Skeletal muscle tissue (tissue), 5 donors: ENCODE measurements at places on chromosomes 13 and 19. TPM values are rescaled to one million over a fixed set of nuclear protein-coding genes. Genes with fewer than 3 reads are reported as not detected.

CD70 gene
- 1.0 TPM for total RNA-seq

IFI30 gene
- total RNA-seq = 3.7 TPM

ZNF480 gene
- total RNA-seq = 2.6 TPM

ZNF492 gene
- total RNA-seq = 1.0 TPM

PSG2 gene
- not detected for total RNA-seq

KXD1 gene
- 36.0 TPM for total RNA-seq

NCAN gene
- total RNA-seq = not detected

RAB3A gene
- total RNA-seq = 0.52 TPM

ACP7 gene
- not detected for total RNA-seq

ZNF665 gene
- 2.1 TPM for total RNA-seq

MYO1F gene
- total RNA-seq = 7.8 TPM

GTF2F2 gene
- 15.7 TPM for total RNA-seq

ZNF414 gene
- 4.2 TPM for total RNA-seq

RUBCNL gene
- total RNA-seq = 3.7 TPM

CBARP gene
- not detected for total RNA-seq

ZNF302 gene
- 16.2 TPM for total RNA-seq

PGLYRP1 gene
- total RNA-seq = 2.1 TPM

BEST2 gene
- total RNA-seq = not detected

SMIM24 gene
- not detected for total RNA-seq

PRTN3 gene
- total RNA-seq = 4.7 TPM

KLK4 gene
- total RNA-seq = not detected

CRX gene
- not detected for total RNA-seq

OLFM2 gene
- total RNA-seq = 18.8 TPM

TTC9B gene
- not detected for total RNA-seq

EFNA2 gene
- total RNA-seq = 1.0 TPM

LILRB4 gene
- total RNA-seq = 0.52 TPM

ZNF490 gene
- total RNA-seq = 5.2 TPM

PTH2 gene
- not detected for total RNA-seq

PSG3 gene
- not detected for total RNA-seq

ZNF536 gene
- total RNA-seq = 3.1 TPM

SYNE4 gene
- total RNA-seq = not detected

HS6ST3 gene
- 0.52 TPM for total RNA-seq

ERICH6B gene
- total RNA-seq = not detected

UBE2L5 gene
- total RNA-seq = not detected

IFNL1 gene
- total RNA-seq = not detected

ASPDH gene
- total RNA-seq = not detected

MBD3L2 gene
- not detected for total RNA-seq

C13orf46 gene
- total RNA-seq = under 0.01 TPM

GRIN3B gene
- not detected for total RNA-seq

PTPRS gene
- total RNA-seq = 79.9 TPM
